ENCODE measurements at places on chromosomes 7 and 10.

- DNase-seq = no peak
These were observed 597.9 kb upstream of the DPP6 start for GRCh38 chr7:153454306-153454705.

DNA sequence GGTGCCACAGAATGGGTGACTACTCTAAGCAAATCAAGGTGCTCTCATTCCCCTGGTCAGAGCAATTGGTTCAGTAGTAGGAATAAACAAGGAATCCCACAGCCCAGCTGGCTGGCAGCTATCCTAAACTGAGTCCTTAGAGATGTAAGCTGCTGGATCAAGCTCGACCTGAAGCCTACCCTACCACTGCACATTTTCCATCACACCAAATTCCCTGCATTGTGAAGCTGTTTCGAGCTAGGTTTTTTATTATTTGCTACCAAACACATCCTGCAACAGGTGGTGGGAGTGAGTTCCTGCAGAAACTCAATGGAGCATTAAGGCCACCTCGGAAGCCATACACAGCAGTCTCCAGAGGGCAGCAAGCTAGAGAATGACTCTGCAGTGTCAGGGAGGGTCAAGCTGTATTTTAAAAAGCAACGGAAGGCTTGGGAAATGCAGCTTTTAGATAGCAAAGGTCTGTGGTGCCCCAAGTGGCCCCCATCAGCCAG, 33.7 kb upstream of the TNRC18 start:
- DNase-seq = no peak

GRCh38 chr10:132942101-132943057, at the start of gene CFAP46:
CFAP46 (minus strand) TSS chr10:132942570; CDS start chr10:132942484, 86 bp downstream.
- peak; percentile 39 for DNase-seq

DNA sequence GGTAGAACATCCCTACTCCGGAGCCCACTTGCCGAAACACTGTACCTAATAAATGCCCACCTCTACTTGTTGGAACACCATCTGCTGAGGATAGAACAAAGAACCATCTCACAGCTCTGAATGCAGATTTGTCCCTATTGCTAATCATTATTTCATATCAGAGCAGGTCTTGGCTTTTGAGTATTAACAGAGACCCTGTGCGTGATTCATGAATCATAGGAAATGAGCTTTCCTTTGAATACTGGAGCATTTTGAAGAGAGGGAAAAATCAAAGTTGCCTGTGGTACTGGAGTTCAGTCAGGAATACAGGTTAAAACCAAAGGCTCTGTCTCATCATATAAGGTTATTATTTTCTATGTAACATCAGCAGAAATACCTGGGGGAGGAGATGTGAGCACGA, 1132.3 kb downstream of the XPNPEP1 start:
- no peak for DNase-seq

DNA sequence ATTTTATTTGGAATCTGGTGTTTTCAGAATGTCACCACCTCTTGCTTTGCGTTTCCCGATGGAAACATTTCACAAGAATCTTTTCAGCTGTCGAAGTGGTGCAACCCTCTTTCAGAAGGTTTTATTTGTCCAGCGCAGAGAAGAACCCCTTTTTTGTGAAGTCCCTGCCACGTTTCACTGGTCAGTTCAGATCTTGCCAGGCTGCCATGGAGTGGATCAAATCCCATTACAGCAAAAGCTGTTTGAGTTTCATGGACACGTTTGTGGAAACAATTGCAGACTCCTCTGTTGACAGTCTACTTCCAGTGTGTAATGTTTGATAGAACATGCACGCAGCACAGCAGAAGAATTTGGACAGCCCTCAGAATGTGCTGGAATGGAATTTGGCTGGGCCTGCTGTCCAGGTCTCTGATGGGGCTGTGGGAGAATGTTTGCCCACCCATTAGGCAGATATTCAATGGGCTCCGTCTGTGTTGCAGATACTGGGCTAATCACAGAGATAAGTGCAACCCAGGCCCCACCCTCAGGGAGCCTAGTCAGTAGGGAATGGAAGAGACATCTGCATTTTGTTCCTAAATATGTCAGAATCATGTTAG, 143.2 kb downstream of the GRK5 start:
- DNase-seq = no peak

DNA sequence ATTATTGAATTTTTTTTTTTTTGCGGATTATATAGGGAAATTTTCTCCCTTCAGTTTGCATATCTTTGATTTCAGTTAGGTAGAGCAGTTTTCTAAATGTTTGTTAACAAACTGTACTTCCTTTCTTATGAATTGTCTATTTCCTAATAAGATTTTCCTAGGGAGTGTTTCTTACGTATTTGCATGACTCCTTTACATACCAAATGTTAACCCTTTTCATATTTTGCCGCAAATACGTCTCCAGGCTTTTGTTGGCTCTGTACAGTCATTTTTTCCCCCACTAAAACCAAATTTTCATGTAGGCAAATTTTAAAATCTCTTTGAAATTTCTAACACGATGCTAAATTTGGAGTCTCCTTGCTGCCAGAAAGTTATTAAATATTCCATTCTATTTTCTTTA, 1.9 kb upstream of the FRAT2 start:
- no peak for DNase-seq

- DNase-seq = no peak
These were observed 56.3 kb upstream of the CYP2C8 start for GRCh38 chr10:95125582-95125981.

DNA sequence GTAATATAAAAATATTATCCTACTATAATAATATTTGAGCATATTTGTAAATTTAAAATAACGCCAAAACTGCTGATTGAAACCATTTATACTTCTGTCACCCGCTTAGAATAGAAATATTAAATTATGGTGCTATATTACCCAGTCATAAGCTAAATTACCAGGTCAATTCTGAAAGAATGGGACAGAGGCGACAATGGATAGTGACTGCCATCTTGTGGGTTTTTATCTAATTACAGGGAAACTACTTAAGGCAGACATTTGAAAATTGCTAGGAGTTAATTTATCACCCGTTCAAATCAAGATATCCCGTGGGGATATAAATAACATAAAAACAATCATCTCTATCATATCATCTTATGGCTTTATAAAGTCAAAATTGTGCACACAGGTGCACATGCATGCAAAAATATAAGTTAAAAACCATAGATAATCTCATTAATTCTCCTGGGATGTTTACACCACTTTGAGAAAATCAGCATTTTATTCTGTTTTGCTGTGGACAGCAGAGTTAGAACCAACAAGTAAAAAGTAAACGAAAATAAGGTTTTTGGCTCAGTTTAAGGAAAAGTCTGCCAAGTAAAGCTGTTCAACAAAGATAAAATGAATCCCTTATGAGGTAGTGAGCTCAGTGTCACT, 41.3 kb upstream of the HPSE2 start:
- no peak for DNase-seq

GRCh38 chr10:24467605-24468004, 256.1 kb downstream of the ARHGAP21 start:
- DNase-seq = no peak

DNA sequence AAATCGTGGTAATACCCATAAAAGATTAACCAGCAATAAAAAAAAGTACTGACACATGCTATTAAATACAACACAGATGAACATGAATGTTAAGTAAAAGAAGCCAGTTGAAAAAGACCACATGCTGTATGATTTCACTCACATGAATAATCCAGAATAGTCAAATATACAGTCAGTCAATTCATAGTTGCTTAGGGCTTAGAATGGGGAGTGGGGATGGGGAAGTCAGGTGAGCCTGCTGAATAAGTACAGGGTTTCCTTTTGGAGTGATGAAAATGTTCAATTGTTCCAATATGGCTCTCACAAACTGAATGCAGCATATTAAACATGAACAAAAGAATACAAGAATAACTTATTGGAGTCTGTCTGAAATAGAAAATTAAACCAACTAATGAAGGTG, 1.8 kb downstream of the COA1 start:
- DNase-seq = no peak

DNA sequence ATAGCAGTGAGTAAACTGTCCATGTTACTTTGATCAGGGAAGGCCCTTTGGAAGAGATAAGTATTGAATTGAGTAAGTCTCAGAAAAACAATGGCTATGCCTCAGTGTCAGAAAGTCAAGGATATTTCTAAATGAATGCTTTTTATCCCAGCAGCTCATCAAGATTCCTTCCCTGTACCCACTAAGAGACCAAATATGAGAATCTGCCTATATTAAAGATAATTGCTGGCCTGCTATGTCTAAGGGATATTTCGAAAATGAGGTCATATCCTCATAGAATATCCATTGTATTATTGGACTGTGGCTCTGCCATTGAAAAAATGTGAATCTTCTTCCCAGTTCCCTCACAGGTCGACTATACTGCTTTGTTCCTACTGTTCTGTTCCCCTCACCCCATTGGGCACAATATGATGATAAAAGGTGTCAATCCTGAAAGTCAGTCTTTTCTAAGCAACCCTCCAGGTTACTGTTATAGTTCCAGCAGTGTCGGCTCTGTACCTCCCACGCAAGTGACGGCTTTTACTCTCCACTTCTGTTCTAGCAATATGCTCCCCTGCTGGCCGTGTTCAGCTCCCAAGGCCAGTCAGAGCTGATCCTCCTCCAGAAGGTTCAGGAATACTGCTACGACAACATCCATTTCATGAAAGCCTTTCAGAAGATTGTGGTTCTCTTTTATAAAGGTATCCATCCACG, 51.7 kb downstream of the BZW2 start:
- no peak for DNase-seq

Data from mucosa of gallbladder (tissue), 1 donor.